ENCODE measurements at places on chromosomes 13 and 19. TPM values are rescaled to one million over a fixed set of nuclear protein-coding genes. Genes with fewer than 3 reads are reported as not detected.

Gene PPFIA3
- 25.5 TPM for total RNA-seq

Gene LYPD5
- total RNA-seq: 1.0 TPM

Gene USHBP1
- total RNA-seq: not detected

Gene LILRB5
- not detected for total RNA-seq

Gene ZNF98
- total RNA-seq: 7.8 TPM

Gene ACTMAP
- 2.2 TPM for total RNA-seq

Gene LGALS13
- total RNA-seq: not detected

Gene ZNF146
- total RNA-seq: 94.3 TPM

Gene SPTBN4
- 0.27 TPM for total RNA-seq

Gene SIGLEC14
- not detected for total RNA-seq

Gene PABPC3
- total RNA-seq: 0.04 TPM

Gene ZBTB32
- total RNA-seq: not detected

Gene CPB2
- total RNA-seq: not detected

Gene CLEC4M
- not detected for total RNA-seq

Gene PCDH17
- 8.1 TPM for total RNA-seq

Gene PRX
- total RNA-seq: 1.2 TPM

Data from A375 (cell line).